Activated CD8-positive, alpha-beta memory T cell treated with anti-CD3 and anti-CD28 coated beads for 1 hour (primary cell): ENCODE measurements at places on chromosomes 1 and 21.

DNA sequence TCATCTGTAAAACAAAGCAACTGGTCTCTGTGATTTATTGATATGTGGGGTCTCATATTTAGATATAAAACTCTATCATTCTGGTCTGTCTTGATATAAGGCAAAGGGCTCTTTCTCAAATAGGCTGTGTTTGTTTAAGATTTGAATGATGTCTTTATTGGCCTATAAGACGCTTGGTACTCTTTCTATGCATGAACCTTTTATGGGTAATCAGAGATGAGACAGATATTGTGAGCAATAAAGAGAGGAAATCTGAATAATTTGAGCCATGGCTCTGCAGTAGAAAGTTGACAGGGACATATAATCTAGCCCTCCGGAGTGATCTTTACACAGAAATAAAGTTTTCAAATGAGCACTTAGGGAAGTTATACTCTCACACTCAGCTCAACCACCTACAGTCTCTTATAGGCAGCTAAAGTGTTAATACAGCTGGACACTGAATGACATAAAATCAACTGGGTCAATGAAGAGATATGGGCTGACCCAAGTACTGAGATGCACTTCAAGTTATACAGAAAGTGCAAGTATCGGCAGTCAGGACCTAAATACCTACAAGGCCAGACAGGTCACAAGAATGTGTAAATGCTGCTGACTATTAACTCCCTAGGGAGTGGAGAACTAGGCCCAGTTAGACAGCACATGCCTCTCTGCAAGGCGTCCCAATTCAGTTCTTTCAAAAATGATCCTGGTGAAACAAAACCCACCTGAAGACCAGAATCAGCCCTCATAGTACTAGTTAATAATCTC is 111.0 kb downstream of the PTPN14 start:
- DNase-seq = no peak

DNA sequence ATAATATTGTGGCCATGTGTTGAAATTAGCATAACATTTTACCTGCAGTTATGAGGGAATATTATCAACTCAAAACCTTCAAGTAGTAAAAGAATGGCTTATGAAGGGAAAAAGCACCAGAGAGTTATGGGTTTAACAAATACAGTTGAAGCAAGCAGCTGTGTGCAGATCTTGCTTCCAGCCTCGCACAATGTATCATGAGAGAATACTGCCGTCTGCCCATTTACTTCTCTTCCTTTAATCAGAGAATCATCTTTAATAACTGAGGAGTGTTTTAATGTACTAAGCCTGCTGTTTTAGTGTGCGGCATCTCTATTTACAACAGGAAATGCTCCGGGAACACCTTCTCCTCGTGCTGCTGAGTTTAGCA is 120.9 kb downstream of the ATG4C start:
- no peak for DNase-seq

DNA sequence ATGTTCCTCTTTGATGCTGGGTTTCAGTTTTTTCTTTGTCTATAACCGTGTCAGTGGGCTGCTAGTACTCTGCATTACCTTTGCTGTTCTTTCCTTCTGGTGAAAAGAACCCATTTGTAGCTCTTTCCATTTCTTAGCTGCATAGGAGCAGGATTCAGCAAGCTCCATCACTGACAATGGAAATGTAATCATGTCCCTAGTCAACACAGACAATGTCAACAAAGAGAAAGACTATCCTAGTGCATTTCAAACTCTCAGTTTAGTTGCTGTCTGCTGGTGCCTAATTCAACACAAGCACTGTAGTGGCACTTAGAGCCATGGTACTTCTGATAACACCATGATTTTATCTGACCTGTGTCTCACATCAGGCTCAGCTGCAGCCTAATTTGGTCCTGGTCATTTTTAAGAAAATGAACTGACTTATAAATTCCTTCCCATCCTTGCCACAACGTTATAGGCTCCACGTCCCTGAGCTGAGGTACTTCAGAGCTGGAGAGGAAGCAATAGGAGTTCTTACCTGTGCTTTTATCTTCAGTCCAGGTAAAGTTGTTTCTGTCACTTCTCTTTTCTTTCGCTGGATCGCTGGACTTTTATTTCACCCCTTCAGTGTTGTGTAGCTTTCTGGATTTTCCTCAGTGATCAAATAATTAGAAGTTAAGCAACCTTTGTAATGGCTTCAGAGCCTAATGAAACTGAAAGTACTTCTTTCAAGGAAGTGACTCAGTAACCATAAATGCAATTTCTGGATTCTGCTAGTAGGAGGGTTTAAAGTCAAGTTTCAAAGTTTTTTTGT is at the start of gene GBP3:
Gene GBP3, minus strand, starts transcription at position 700 of the 793 bp plus-strand sequence. CDS start 2,145 bp downstream, outside the sequence.
- DNase-seq = no peak

- no peak for DNase-seq
Measured at GRCh38 chr1:208108213-208108608, 136.0 kb downstream of the PLXNA2 start.

GRCh38 chr1:113770031-113770430 is 10.7 kb upstream of the PHTF1 start:
- DNase-seq = no peak
